ENCODE measurements at places on chromosomes 1 and 21. TPM values are rescaled to one million over a fixed set of nuclear protein-coding genes. Genes with fewer than 3 reads are reported as not detected.

GRCh38 chr1:117586337-117586736, 19.5 kb upstream of the TENT5C start:
- DNase-seq: no peak

- no peak for DNase-seq
Observed at GRCh38 chr1:24507405-24507804, 4.8 kb downstream of the RCAN3 start.

Gene VCAM1
- total RNA-seq: 8.8 TPM

Gene SELENON
- total RNA-seq: 104 TPM
